Stimulated activated CD8-positive, alpha-beta memory T cell treated with anti-CD3 and anti-CD28 coated beads, Interleukin-7, amount 100 ng/mL, for 4 hours (primary cell): ENCODE measurements at places on chromosomes 2 and 18.

GRCh38 chr2:232367591-232368233 lies 10.8 kb upstream of the ALPP start:
- DNase-seq, result no peak

- DNase-seq, result no peak
These were observed 29.0 kb upstream of the SERPINB2 start for GRCh38 chr18:63858456-63858855.

- no peak for DNase-seq
These were observed 110.0 kb downstream of the TCF4 start for GRCh38 chr18:55477860-55478581.

GRCh38 chr2:54901224-54901986 lies 148.8 kb downstream of the RTN4 start:
- DNase-seq, result no peak

- DNase-seq, result no peak
These were observed 107.1 kb upstream of the ST3GAL5 start for GRCh38 chr2:85995648-85996529.

GRCh38 chr2:58762176-58762781 lies 521.2 kb upstream of the FANCL start:
- no peak for DNase-seq

- DNase-seq, result no peak
These were observed 160.0 kb downstream of the PHLPP1 start for GRCh38 chr18:62875323-62875722.

GRCh38 chr2:174300114-174300513 lies 34.6 kb upstream of the SP9 start:
- DNase-seq, result no peak

DNA sequence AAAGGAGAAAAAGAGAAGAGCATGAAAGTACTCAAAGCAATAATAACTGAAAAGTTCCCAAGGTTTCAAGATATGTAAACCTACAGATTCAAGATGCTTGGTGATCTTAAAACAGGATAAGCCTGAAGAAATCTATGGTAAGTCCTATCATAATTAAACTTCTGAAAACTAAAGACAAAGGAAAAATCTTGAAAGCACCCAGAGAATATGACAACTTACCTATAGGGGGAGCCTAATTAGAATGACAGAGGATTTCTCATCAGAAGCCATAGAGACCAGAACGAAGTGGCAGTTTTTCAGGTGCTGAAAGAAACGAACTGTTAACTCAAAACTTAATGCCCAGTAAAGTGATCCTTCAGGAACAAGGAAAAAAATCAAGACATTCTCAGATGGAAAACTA lies 59.7 kb downstream of the XDH start:
- DNase-seq, result no peak

DNA sequence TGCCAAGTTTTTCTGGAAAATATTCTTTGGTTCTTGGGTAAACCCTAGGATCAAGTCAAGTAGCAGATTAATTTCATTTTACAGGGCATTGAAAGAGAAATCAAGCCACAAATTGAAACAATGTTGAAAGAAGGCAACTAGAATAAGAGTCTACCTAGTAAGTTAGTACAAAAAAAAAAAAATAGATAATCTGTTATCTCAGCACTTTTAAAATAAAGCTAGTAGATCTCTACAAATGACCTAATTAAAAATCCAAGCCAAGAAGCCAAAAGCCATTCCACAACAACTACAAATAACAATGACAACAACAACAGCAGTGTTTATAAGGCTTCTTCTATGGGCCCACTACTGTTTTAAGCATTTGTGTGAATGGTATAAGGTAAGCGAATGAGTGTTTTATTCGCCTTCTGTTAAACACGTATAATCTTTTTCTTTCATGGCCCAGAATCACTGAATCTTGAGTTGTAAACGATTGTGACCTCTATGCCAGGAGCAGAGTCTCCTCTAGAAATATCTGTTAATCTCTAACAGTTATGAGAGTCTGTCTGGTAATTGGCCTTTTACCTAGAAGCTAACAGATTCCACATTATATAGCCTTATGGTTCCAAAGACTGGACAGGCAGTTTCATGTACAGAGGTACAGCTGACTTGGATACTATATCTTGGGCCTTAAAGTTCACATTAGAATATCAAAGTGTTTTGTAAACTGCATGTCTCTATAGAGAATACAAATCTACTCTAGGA lies 28.6 kb upstream of the CUL3 start:
- DNase-seq, result no peak

- no peak for DNase-seq
These were observed 301.3 kb downstream of the ZNF407 start for GRCh38 chr18:74898965-74899364.

GRCh38 chr2:48016225-48017019 lies 110.1 kb upstream of the FBXO11 start:
- no peak for DNase-seq

- DNase-seq, result no peak
These were observed 5.4 kb downstream of the DOK1 start for GRCh38 chr2:74559912-74560311.

DNA sequence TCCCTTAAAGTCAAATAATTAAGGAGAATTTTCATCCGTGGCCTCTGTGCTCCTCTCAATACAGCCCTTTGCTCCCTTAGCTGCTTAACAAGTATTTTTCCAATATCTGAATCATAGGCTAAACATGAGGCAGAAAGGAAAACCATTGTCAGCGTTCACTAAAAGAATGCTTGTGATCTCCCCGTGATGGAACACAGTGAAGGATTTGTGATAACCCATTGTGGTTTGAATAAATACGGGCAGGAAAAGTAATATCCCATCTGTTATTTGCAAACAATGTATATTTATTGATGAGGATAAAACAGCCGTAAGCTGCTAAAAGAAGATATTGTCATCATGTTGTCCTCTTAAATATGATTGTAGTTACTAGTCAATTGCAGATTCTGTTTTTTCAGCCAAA lies 258.1 kb downstream of the NAPG start:
- no peak for DNase-seq

DNA sequence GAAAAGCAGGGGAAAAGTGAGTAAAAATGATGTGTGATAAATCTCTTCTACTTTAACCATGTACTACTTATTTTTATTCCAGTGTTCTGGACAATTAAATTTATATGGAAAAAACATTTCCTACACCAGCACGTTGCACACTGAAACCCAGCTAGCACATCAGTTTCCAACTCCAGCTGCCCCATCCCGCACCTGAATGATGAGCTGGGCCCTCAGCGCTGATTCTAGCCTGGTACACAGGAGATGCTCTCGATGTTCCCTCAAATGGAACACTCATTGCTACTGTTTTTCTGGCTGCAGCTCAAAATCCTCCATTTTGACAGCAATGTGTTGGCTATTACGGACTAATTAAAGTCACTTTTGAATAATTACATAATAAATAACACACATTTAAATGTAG lies 783.1 kb upstream of the FSHR start:
- DNase-seq, result no peak

GRCh38 chr18:79402209-79402576 lies 6.5 kb downstream of the NFATC1 start:
- no peak for DNase-seq

DNA sequence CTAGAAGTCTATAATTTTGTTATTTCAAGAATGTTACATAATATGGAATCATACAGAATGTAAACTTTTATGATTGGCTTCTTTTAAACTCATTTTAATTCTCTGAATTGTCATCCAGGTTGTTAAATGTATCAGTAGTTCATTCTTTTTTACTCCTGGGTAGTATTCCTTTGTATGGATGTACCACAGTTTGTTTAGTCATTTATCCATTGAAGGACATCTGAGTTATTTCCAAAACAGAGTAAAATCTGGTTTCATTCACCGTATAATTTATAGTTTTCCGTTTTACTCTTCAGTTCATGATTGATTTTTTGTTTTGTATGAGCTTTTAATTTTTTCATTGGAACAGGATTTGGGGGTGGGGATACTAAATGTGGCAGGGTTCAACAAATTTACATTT lies 132.4 kb downstream of the PMS1 start:
- no peak for DNase-seq

- DNase-seq, result no peak
These were observed 436.3 kb downstream of the CBLN2 start for GRCh38 chr18:72107647-72108383.

- DNase-seq, result no peak
These were observed 4.5 kb downstream of the STK17B start for GRCh38 chr2:196166876-196167275.

GRCh38 chr2:190582736-190583506 lies 48.4 kb upstream of the NEMP2 start:
- no peak for DNase-seq

DNA sequence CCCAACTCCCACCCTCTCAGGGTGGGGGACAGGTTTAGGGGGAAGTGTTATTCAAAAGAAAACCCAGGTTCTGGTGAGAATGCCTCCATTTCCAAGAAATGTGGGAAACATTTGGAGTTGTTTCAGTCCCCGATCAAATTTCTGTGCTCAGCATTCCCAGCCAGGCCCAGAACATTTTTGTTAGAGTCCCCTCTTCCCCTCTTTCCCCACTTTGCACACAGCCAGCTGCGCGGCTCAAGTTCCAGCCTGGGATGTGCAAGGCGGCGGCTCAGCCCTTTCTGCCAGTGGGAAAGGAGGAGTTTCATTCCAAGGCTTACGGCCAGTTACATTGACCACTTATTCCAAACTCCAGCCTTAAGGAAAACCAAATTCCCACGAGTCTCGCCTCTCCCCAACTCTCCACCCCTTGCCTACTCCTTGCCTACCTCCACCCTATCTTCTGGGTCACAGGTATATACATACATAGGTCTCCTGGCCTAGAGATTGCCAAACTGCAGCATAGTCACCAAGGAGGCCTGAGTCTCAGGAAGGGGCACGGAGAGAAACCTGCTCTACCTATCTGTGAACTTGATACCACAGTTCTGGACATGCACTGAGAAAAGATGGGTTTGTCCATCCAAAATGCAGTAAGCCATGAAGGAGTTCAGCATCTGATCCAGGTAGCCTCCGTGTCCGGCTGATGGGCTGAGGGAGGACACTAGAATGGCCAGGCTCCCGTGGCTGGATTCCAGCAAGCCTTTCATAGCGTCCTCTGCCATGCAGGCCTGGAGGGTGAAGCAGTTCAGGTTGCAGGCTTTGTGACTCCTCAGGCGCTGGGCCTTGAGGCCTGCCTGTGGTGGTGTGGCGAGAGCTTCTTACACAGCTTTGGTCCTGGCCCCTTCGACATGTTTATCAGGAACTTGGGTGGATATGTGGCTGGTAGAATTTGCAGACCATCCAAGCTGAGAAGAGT lies 154.5 kb downstream of the ZFP36L2 start:
- DNase-seq, result no peak

- no peak for DNase-seq
These were observed 81.7 kb upstream of the HK2 start for GRCh38 chr2:74751981-74752851.

GRCh38 chr2:85199698-85200097 lies 66.5 kb downstream of the TCF7L1 start:
- DNase-seq, result no peak

DNA sequence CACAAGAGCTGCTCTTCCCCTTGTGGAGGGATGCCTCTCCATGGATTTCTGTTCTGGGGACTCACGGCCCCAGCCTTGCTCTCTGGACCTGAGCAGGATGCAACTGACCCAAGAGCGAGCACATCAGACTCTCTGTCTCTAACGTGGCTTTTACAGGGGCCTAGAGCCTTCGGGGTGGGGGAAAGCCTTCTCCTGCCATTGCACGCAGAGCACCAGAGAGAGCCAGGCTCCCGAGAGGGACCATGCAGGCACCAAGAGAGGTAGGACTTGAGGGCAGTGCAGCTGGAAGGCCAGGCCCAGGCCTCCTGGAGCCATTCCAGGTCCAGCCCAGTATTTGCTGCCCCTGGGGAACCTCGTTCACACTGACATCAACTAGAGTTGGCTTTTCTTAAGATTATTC lies 475.6 kb upstream of the MYT1L start:
- no peak for DNase-seq

DNA sequence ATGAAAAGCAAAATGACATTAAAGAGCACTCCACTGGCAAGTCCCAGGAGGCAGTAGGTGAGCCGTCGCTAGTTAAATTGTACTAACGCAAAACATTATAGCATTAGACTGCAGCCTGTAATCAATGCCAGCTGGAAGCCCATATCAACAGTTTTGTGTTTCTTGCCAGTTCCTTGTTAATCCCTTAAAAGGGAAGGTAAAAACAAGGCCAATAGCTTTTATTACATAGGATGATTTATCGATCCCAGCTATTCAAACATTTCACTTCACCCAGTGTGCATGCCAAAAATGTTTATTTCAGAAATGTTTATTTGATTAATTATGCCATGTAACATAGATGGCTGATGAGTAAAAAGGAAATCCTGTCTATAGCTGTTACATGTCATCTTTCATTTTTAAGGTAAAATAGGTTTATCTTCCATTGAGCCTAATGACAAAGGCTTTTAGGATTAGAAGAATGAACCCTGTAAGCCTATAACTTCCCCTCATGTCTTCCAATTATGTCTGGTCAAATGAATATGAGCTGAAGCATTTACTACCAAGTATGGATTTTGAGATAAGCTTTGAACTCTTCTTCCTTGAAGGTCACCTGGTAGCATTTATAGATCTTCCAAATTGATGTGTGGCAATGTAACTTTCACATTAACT lies 591.2 kb downstream of the RNF144A start:
- no peak for DNase-seq

GRCh38 chr2:45134726-45135125 lies 125.5 kb upstream of the SIX2 start:
- DNase-seq, result no peak

DNA sequence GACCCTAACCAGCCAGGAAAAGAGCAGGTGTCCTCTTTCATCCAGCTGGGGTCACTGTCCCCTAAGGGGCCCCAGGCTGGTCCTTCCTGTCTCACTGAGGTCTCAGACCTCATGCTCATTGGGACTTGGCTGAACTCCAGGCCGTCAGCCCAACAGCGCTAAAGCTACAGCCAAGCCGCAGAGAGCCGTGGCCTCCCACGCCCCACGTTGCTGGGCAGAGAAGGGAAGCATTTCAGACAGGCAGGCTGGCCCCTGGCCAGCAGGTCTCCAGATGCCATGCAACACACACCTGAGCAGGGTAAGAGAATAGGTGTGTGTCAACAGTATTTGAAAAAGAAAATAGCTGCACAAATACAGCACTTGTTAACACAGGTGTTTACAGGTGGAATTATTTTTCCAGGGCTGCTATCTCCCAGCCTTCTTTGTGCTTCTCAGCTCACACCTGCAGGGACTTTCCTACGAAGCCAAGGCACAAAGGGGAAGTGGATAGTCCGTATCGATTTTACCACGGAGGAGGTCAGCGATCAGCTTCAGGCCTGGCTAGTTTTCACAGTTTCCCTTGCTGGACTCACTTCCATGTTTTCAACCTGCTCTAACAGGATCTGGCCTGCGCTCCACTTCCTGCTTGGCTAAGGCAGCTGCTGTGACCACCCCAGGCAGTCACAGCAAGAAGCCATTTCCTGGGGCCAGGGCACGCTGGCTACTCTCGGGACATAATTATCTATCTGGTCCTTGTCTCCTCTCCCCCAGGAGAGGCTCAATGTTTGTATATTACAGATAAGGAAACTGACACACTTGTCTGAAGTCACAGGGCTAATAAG lies 156.1 kb upstream of the ID2 start:
- no peak for DNase-seq
